ENCODE measurements at places on chromosomes 11 and 22.
A peak's percentile ranks its signal among the peaks of the same experiment; 100 is the strongest.

DNA sequence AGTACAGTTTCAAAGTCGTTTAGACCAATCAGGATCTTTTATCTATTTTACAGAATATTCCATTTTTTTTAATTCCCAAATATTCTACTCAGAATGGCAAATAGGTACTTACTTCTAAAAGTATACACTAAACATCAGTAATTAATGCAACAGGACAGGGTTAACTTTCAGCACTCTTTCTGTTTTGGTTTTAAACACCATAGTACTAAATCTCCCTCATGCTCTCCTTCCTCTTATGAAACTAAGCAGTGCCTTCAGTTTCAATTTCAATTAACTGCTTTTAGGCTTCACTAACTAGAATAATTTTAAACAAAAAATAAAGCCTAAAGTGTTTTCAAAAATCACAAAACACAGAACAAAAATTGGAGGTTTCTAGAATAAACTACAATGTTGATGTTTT, 57.9 kb downstream of the NOX4 start:
- no peak for DNase-seq

- no peak for DNase-seq
Observed at GRCh38 chr22:49674479-49675050, 153.1 kb downstream of the BRD1 start.

DNA sequence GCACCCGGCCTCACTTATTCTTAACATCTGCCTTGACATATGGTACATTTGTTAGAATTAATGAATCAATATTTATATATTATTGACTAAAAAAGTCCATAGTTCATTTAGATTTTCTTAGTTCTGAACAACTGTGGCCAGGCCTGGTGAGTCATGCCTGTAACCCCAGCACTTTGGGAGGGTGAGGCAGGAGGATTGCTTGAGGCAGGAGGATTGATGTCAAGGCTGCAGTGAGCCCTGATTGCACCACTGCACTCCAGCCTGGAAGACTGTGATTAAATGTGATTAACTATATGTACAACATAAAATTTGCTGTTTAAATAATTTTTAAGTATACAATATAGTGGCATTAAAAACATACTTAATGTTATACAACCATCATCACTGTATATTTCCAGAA, 5.6 kb downstream of the UVRAG start:
- peak; percentile 12 for DNase-seq

GRCh38 chr22:19644314-19645223, 69.7 kb upstream of the SEPTIN5 start:
- DNase-seq: no peak

DNA sequence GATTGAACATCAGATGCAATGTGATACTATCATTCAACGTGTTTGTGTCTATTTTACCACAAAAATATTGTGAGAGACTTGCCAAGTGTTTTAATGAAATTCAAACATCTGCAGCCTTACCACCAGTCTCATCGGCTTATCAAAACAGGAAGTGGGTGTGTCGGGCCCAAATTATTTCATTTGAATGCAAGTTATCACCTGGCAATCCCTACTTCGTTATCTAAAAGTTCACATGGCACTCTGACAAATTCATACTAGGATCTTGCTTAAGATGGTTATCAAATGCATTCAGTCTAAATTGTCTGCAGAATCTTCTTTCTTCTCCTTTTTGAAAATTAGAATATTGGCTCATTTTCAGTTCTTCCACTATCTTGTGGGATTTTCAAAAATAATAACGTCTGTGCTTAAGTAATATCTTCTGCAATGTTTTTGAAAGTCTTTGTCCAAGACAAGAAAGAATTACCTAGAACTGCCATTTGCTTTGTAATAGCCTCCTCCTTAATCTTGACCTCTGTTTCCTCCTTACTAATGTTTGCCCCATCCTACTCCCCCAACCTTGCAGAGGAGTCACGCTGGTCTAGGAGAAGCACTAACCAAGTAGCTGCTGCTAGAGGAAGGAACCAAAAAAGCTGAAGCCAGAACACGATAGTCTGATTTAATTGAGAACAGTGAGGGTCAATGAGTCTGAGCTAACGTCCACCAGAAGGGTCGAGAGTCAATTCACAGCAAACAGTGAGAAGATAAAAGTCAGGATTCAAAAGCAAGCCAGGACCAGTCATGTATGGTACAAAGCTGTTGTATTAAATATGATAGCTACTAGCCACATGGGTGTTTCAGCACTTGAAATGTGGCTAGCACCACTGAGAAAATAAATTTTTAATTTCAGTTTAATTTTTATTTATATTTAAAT, 10.2 kb upstream of the BIRC3 start:
- DNase-seq: peak; percentile 74

DNA sequence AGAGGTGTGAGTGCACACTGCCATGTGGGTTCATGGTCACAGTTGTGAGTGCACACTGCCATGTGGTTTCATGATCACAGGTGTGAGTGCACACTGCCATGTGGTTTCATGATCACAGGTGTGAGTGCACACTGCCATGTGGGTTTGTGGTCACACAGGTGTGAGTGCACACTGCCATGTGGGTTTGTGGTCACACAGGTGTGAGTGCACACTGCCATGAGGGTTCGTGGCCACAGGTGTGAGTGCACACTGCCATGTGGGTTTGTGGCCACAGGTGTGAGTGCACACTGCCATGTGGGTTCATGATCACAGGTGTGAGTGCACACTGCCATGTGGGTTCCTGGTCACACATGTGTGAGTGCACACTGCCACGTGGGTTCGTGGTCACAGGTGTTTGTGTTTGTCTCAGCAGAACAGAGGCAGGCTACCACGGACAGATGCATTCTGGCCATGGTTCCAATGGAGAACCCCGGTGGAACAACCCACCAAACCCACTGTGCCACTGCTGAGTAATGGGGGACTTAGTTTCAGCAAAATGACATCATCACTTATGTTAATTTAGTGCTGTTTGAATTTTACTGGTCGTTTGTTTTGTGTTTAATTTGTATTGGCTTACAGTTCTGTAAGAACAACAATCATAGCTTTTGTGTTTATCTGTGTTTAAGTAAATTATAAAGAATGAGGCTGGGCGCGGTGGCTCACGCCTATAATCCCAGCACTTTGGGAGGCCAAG, 57.2 kb downstream of the RPS6KA4 start:
- DNase-seq: no peak

GRCh38 chr11:56910785-56911184, 77.9 kb upstream of the OR5AK2 start:
- DNase-seq: no peak

DNA sequence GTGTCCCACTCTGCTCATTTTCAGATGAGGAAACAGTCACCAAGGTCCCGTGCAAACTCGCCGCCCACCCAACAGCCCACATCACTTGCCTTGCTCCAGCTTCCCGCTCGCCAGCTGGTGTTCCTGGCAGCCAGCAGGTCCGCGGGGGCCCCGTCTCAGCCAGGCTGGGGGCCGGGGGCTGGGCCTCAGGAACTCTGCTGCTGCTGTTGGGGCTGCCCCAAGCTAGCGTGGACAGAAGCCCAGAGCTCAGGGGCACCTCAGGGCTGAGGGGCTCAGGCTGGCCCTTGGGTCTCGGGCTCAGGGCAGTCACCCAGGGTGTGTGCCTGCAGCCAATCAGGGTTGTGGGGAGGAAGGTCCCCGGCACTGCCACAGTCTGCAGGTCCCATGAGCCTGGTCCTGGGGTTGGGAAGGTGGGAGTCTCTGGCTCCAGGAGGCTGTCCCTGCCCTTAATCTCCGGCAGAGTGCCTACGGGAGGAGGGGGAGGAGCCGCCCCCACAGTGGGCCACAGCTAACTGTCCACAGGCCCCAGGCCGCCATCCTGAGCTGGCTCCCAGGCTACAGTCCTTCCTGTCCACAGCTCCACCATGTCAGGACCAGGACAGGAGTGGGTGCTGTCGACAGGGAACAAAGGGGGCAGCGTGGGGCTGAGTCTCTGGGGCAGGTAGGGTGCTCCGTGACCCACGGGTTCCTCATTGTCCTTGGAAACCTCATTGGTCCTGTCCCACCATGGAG, 65.2 kb downstream of the ARFGAP3 start:
- no peak for DNase-seq

GRCh38 chr11:70825893-70826540, 426.4 kb downstream of the SHANK2 start:
- no peak for DNase-seq

DNA sequence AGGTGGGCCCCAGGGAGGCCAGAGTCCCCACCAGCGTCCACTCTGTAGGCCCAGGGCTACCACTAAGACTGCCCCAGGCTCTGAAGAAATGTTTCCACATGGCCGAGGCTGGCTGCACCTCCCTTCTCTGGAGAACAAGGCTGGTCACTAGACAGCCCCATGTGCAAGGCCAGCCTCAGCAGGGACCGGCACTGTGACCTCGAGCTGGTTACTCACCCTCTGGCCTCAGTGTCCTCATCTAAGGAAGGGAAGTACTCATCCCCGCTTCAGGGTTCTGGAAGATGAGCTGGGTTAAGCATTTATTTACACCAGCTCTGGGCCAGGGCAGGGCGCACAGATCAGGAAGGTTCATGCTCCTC, 9.7 kb downstream of the PMM1 start:
- DNase-seq: no peak

- no peak for DNase-seq
Observed at GRCh38 chr11:95247127-95247684, 16.2 kb upstream of the SESN3 start.

- DNase-seq: no peak
Observed at GRCh38 chr22:46108564-46109473, 41.5 kb upstream of the PPARA start.

DNA sequence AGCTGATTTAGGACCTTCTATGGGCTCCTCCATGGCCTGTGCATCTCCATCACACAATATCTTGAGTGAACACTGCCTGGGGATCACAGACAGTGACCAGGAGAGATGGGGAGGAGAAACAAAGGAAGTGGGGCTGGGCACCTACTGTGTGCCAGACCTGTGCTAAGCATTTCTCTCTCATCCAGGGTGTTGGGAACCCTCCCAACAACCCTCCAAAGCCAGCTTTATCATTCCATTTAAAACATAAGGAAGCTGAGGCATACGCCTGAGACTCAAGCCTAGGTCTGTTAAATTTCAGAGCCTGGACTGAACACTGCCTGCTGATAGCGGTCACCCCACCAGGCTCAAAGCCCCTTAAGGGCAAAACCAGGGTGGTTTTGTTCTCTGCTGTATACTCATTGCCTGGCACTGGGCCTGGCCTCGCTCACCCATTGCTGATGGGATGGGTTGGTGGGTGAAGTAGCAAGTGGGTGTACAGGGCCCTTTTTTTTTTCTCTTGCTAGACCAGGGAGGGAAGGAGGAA, 130.1 kb downstream of the MN1 start:
- no peak for DNase-seq

- no peak for DNase-seq
Observed at GRCh38 chr22:25360411-25360810, 141.0 kb downstream of the CRYBB2 start.

GRCh38 chr11:7060868-7061267, 27.9 kb upstream of the RBMXL2 start:
- no peak for DNase-seq

- no peak for DNase-seq
Observed at GRCh38 chr11:84924154-84924692, 702.9 kb downstream of the DLG2 start.

DNA sequence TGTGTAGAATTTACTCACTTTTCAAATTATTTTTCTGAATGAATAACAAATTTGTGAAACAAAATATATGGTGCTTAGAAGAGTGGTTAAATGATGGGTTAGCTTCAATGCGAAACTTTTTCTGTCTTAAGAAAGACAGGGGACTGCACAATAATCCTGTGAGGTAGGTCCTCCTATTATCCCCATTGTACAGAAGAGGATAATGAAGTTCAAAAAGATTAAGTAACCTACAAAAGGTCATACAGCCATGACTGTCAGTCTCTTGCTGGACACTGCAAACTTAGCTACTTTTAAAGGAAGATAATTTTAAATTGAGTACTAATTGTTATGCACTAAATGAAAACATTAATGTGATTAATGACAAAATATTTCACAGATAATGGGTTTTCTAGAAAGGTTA, 5.0 kb downstream of the OOSP3 start:
- DNase-seq: no peak

DNA sequence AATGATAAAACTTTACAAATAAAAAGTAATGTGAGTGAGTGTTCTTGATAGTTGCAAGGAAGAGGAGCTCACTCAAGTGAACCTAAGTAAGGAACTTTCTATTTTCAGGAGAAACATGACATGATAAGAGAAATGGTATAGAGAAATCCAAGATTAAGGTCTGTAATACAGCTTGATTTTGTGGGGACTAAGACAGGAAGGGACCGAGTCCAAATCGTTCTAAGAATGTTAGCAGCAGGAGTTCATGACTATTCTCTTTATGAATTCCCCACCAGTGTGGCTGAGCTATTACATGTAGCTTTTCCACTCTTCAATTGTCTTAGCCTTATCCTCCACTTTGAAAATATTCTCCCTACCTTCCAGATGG, 698.6 kb upstream of the ARHGAP42 start:
- no peak for DNase-seq

- DNase-seq: no peak
Observed at GRCh38 chr11:119856681-119857485, 127.9 kb upstream of the NECTIN1 start.

DNA sequence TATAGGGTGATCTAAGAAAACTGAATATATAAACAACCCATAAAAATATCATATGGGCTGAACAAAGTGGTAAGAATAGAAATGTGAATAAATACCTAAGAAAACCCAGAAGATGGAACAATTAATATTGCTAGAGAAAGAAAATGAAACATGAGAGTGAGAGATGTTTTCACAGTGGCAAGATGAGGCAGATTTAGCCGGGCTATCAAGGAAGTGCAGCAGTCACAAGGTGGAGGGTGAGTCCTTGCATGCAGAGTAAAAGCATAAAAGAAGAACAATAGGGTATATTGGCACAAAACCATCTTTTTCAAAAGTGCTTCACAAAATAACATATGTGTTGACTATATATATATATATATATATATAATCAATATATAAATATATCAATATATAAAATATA, 49.6 kb downstream of the NOX4 start:
- no peak for DNase-seq

GRCh38 chr22:46931414-46931813, 169.0 kb downstream of the TBC1D22A start:
- DNase-seq: no peak

DNA sequence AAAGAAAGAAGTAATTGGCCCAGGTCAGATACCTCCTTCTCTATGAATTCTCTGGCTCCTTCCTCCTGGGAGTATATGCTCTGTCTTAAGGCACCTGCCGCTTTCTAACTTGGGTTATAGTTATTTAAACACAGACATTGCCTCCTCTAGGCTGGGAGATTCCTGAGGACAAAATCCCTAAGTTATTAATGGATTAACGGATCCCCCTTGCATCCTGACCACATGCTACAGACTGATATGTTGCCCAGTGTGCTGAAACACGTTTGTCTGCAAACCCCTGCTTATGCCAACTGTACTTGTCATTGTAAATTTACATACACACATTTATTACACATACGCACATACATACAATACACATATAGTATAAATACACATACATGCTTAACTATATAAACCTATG, 35.3 kb downstream of the PACSIN2 start:
- no peak for DNase-seq
